Suppressor macrophage (primary cell): ENCODE measurements at places on chromosomes 11 and 22.

DNA sequence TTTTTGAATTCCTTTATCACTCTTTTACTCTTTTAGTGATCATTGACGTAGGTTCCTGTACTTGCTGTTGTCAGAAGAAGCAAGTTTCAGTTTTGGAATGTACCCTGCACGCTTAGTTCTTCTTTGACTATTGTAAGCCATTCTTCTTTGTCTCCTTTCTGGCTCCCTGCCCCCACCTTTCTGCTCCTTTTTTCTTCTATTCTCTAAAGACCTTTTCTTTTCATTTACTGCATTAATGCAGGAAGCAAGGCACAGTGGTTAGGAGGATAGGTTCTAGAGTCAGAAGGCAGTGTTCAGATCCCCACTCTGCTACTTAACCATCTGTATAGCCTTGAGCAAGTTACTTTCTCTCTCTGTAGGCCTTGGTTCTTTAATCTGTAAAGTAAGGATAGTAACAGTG lies 33.7 kb upstream of the RAG2 start:
- DNase-seq: no peak

- DNase-seq: no peak
Measured at GRCh38 chr11:119586181-119586580, 142.8 kb downstream of the NECTIN1 start.

- DNase-seq: no peak
Measured at GRCh38 chr11:31657091-31657490, 147.5 kb downstream of the ELP4 start.

DNA sequence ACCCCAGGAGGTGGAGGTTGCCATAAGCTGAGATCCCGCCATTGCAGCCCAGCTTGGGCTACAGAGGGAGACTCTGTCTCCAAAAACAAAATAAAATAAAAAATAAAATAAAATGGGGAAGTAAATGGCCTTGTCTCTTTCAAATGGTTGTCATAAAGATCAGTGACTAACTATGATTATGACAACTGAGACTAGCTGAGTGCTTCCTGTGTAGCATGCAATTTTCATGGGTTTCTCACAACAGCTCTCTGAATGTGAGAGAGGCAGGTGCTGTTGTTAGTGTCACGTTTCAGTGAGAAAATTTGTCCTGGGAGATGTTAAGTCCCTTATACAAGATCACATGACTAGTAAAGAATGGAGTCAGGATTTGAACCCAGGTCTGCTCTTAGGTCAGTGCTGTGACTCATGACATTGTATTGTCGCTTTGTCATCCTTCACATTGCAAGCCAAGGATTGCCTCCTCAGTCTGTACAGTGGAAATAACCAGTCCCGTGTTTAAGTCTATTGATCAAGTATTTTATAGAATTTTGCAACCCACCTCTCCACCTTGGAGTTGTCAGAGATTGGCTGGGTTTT lies 163.3 kb upstream of the CCDC90B start:
- DNase-seq: peak; percentile 5

DNA sequence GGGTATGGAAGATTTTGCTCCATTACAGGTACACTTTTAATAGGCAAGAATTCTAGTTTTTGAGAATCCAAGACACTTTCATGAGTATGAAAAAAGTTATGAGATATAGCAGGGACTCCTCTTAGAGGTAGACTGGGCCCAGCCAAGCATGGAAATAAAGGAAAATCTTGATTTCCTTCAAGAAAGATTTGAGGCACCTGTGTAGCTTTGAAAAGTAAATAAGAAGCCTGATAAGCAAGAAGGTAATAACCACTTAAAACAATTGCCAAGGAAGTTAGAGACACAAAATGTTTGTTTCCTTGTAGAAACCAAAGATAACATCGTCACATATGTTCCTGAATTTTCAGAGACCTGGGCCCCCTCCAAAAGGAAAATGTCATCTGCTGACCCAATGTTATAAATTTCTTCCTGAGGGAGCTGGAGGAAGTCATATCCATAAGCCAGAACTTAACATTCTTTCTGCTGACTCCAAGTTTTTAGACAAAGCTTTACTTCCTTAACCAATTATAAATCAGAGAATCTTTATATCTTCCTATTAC lies 314.5 kb upstream of the ANO3 start:
- no peak for DNase-seq

GRCh38 chr11:416051-416756 lies 1.4 kb upstream of the SIGIRR start:
- DNase-seq: no peak

GRCh38 chr11:15629690-15630321 lies 515.1 kb downstream of the INSC start:
- peak; percentile 30 for DNase-seq

DNA sequence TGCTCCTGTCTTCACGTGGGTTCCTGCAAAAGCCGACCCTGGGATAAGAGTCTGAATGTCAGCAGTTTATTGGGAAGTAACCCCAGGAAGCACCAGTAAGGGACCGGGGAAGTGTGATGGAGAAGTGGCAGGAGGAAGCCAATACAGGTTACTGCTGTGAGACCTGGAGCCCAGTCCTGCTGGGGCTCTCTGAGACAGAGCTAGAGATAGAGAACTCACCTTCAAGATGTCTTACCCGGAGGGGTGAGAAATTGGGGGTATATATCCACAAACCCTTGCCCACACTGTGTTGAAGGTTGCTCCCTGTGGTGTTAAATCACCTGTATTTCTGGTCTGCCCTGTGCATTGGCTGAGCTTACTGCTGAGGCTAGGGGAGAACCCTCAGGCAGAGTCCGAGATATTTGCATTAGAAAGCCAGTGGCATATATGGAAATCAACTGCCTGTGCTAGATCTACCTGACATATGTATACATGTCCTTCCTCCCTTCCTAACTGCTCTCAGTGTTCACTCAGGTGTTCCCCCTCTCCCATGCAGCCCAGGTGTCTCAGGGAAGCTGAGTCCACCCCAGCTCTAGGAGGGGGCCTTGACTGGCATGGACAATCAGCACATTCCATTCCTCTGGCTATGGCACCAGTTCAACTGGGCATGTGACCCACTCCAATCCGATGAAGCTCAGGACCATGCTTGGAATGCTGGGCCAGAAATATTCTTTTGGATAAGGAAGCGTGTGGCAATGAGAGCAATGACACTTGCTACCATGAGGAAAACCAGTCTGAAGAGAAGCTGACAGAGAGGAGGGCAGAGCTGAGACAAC lies 6.8 kb upstream of the MICAL2 start:
- no peak for DNase-seq

DNA sequence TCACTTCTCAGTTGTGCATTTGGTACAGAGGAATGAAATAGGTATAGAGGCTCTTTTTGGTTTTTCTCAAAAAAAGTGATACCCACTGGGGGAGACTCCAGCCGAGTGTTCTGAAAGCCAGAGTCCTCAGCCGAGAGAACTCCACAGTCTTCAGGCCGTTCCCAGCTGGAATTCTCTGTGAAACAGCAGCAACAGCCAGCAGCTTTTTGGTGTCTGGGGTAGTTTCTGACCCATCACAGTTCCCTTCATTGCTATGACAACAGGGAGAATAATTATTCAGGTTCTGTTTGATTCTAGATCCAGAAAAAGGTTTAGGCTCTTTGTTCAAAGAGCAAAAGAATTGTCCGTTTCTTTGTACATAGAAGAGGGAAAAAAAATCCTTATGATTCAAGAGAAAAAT lies 84.6 kb downstream of the C22orf31 start:
- no peak for DNase-seq

GRCh38 chr22:24140357-24140756 lies 40.9 kb upstream of the SUSD2 start:
- DNase-seq: peak; percentile 52

DNA sequence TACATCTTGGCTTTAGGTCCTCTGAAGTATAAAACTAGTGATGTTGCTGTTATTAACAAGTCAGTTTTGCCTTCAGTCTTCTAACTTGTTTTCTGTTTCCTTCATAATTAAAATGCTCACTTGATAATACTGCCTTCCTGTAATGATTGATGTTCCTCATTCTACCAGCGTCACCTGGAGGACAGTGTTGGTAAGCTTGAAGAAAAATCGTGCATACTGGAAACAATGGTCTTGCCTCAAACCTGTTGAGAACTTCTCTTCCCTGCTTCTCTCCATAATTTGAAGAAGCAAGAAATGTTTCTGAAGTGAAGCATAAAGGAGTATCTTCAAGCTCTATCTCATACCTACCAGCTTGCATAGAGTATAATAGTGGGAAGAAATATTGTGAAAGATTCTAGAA lies 3.0 kb downstream of the YWHAH start:
- peak; percentile 50 for DNase-seq

DNA sequence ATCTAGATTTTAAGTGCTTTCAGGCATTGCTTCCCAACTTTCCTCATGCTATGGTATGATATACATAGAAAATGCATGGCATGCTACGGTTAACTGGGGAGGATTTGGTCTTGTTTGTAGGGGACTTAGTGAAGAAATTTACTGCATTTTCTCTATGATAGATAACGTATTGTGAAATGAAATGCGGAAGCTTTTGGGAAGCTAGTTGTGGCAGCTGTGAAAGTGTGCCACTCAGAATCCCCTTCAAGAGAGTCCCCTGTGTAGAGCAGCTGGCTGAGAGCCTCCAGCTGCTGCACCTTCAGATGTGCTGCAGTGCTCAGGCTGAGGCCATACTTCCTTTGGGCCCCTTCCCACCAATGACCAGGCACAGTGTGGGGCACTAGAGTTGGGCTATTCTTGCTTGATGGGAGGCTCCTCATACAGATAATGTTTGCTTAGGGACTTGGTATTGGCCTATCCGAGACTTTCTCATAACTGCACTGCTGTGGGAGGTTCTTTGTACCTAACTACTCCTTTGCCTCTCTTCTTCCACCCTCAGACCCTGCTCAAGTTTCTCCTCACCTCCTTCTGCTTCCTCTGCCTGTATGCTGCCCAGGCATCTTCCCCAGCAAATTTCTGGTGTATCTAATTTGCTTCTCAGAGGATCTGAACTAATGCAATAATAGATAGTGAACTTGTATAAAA lies 67.3 kb downstream of the HIPK3 start:
- DNase-seq: peak; percentile 46

DNA sequence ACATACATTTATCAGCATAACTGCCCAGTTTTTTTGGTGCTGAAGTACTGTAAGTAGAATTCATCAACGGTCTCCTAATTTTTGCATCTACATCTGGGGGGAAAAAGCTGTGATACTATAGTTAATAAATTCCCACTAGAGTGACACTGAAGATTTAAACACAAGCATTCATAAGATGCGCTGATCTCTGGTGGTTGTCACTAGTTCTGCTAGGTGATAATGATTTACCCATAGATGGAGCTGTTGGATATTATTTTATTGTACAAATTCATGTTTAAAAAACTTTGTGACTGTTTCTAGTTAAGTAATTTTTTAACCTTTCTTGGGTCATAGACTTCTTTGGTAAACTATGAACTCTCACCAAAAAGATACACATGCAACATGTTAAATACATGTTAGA lies 106.6 kb downstream of the EMSY start:
- no peak for DNase-seq

DNA sequence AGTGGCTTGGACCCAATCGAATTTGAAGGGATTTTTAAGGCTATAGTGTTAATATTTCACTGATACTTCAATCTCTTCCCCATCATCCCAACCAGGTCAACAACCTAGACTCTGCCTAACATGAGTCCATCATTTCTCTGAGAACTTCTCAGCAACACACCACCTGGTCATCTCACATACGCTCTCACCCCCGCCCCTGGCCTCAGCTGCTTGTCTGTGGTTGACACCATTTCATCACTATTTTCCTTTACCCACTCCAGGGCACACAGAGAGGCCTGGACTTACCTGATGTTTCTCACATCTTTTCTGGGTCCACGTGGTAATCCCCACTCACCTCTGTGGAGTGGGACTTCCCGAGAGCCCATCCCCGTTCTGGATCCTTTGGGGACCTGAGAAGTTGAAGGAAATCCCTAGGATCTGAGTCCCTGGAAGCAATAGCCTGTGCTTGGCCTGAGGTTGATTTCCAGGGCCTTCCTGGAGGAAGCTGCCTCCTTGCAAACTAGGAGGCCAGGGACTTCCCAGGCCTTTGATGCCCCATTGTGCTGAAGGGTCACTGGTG lies 3.2 kb downstream of the P2RX3 start:
- DNase-seq: no peak

GRCh38 chr22:38494939-38495338 lies 11.2 kb downstream of the DDX17 start:
- no peak for DNase-seq

- no peak for DNase-seq
Measured at GRCh38 chr11:15139958-15140659, 25.4 kb downstream of the INSC start.

DNA sequence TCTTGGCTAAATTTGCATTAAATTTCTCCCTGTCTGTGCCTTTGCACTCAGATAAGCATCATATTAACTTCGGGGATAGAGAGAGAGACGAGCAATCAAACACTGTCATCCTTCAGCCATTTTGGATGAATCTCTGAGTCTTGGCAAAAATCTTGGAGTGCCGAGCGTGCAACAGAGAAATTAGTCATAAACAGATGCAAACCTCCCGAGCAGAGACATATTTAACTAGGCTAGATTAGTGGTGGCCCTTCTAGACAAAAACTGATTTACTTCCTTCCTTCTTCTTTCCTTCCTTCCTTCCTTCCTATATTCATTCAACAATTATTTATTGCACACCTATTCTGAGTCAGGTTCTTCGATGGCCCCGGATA lies 114.4 kb upstream of the BLID start:
- no peak for DNase-seq

DNA sequence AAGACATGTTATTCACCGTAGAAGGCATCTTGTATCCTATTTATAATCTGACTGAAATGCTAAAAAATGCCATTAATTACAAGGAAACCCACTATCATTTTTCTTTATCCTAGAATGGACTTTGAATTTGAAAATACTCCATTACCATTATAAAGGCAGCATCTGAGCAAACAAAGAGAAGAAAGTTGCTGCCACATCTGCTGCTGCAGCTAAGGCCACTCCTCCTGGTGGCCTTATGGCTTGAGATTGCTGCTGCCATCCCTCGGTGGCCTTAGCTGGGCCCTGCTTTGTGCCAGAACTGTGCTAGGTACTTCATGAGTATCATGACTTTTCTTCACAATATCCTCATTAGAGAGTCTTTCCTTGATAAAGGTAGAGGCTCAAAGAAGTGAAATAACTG lies 1210.1 kb upstream of the TENM4 start:
- DNase-seq: no peak

- no peak for DNase-seq
Measured at GRCh38 chr11:129317571-129317970, 58.1 kb upstream of the BARX2 start.

GRCh38 chr22:20641198-20641892 lies 132.6 kb upstream of the SERPIND1 start:
- no peak for DNase-seq
